ENCODE measurements at places on chromosomes 7 and 10.

DNA sequence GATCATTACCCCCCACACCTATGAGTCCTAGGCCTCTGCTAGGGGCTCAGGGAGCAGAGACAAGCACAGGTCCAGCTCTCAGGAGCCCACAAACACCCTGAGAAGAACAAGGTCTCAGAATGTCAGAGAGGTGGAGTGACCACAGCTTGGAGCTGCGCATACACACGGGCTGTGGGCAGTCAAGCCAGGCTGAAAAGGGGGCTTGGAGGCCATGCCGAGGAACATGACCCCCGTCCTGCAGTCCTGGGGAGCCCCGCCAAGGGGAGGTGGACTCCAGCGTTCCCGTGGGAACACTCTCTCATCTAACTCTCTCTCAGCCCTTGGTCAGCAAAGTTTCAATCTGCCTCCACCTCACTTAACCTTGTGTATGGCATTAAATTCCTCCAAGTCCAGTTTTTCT, 7.8 kb upstream of the MMP21 start:
- no peak for DNase-seq

DNA sequence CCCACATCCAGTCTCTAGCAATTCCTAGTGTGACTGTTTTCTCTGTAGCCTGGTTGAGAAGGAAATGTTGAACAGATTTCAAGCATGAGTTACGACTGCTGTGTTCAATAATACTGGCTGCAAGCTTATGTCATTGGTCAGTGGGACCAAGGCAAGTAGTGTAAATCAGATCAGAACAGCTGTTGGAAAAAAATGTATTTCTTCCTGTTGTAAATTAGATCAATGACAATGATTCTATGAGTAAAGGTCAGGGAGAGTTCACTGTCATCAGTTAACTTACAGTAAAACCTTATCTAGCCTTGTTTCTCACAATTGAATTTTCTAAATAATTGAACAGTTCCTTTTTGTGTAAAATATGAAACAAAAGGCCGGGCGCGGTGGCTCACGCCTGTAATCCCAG, 6.7 kb downstream of the OTUD1 start:
- DNase-seq = no peak

GRCh38 chr10:93854975-93855374, 38.8 kb upstream of the SLC35G1 start:
- DNase-seq = no peak

DNA sequence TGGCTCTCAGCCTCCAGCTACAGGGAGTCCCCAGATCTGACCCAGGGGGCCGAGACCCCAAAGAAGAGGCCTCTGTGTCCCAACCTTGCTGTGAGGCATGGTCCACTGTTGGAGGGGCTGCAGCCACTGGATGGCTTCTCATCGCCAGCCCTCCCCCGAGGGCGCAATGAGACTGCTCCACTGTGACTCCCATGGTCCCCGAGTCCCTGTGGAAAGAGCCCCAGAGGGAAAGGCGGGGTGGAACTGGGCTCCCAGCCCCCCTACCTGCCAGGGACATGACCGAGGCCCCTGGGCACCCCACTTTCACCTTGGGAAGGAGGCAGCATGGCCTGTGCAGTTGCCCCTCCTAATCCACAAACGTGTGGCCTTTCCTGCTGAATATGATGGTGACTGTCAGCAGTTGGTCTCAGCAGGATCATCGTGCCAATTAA, 33.5 kb upstream of the RET start:
- DNase-seq = no peak

DNA sequence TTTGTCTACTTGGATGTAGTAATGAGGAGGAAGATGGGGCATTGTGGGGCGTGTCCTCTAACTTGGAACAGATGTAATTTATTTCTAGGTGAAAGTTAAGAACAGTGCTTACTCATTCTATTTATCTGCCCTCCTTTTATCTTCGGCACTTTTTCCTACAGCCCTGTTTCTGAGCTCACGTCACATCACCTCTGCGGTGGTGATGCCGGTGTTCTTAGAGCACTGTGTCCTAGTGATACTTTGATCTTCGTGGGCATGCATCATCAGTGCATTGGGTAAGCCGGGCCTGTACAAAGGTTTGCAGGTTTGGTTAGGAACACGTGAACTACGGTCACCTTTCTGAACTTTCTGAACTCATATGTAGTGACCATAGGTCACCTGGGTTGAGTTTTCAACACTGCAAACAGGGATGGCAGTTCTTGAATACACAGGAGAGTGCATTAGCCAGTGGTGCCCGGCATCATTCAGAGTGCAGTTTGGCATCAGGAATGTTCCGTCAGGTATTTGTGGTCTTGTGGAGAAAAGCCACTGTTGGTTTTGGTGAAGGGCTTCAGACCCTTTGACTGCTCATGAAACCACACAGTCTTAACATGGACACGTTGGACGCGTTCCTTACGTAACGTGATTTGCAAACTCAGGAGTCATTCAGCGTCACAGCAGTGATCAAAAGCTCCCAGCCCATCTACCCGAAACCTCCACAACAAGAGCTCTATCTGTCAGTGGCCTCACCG, 5.6 kb downstream of the POR start:
- peak; percentile 27 for DNase-seq

DNA sequence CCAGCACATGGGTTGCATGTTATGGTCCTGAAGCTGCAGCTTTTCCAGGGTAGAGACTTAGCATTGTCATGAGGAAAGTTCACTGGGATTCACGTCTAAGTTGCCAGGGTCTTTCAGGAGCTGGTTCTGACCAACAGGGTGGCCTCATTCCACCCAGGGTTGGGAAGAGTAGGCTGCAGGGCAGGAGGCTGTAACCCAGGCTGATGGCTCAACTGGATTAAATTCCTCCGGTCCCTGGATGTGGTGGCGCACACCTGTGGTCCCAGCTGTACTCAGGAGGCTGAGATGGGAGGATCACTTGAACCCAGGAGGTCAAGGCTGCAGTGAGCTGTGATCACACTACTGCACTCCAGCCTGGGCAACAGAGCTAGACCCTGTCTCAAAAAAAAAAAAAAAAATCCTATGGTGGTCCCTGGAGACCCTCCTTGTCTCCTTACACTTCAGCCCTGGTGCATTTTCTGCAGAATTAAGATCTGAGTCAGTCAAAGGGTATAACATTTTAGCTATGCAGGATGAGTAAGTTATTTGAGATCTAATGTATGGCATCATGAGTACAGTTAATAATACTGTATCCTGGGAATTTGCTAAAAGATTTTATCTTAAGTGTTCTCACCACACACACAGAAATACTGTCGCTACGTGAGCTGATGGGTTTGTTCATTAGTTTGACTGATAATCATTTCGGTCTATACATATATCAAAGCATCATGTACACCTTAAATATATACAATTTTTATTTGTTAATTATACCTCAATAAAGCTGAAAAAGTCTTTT, 44.0 kb downstream of the ASB13 start:
- DNase-seq = no peak

- no peak for DNase-seq
Measured at GRCh38 chr7:110564246-110564645, 526.7 kb upstream of the LRRN3 start.

GRCh38 chr7:19530261-19530660, 178.6 kb downstream of the POLR1F start:
- no peak for DNase-seq

GRCh38 chr10:76336213-76336963, 905.0 kb downstream of the LRMDA start:
- no peak for DNase-seq

GRCh38 chr10:60652628-60653027, 125.7 kb upstream of the CDK1 start:
- no peak for DNase-seq

DNA sequence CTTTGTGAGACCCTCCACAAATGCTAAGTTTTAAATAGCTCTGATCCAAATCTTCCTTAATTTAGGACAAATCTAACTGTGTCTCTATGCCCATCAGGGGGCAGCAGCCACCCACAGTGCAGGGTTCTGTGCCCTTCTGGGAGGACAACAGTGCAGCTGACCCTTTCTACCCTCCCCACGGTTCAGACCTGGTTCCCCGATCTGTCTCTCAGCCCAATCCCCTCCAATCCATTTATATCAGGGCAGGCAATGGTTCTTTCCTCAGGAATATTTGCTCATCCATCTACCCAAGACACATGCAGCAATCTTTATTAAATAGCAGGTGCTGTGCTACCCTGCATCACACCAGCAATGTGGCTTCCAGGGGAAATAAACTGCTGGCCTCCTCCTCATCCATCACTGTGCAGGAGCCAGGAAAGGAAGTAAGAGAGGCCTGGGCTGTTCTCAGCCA, 4.0 kb upstream of the RBM28 start:
- DNase-seq = peak; percentile 23

DNA sequence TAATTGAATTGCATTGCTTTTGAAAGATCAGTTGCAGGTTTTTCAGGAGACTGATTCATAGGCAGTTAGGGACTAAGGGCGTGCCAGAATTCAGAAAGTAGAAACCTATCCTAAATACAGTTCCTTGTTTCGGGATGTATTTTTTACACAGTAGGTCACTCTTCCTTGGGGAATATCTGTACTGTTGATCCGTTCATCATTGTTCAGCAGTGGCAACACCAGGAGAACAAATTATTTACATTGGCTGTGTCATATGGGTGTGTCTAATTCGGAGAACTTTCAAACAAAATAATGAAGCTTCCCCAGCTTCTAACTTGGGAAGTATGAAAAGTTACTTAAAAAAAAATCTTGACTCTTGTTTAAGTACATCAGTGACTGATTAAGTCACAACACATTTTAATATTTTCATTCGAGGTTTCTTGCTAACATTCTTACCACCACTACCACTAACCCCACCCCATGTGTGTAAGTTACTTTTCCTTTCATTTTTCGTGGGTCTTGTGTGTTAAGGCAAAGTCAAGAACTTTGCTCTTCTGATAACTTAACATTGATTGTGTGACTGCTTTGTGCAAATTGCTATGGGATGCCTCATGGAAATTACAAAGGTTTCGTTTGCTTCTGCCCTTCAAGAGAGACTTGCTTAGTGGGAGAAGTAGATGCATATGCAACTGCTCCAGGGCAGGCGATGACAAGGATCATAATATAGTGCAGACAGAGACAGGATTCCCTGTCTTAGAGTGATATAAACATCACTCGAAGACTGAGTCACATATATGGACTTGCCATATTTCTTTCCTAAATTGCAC, 43.8 kb upstream of the RPA3 start:
- DNase-seq = peak; percentile 69

GRCh38 chr7:44338600-44338999, 13.2 kb upstream of the CAMK2B start:
- DNase-seq = no peak

GRCh38 chr10:57696641-57697040, 571.1 kb downstream of the IPMK start:
- no peak for DNase-seq

DNA sequence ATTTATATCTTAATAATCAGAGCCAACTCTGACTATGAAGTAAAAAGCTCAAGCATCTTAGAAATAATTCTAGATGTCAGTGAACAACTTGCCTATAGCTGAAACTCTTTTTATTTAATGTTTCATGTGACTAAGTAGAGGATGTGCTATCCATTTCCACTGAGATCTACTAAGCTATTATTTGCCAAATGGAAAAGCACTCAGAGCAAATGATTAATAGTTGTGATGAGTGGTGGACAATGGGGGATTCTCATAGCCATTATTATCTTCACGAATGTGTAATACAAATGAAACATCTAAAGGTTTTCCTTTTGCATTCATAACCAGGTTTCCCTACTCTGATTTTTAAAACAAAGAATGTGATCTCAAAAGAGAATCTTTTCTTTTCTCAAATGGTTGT, 126.6 kb upstream of the GNAI1 start:
- no peak for DNase-seq

DNA sequence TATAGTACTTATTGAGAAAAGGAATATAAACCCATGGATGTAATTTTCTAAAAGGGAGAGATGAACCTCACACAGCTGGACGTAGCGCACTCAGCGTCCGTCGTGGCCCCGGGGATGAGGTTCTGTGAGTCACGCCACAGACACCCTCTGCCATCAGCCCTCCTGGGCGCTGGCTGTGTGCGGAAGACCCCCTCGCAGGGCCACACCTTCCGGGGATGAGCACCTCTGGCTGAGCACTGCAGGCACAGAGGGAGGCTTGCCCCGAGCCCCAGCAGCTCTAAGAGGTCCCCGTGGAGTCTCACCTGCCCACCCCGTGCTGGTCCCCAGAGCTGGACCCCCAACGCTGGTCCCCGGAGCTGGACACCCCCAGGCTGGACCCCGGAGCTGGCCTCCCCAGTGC, 215.8 kb downstream of the PTPRN2 start:
- DNase-seq = no peak

DNA sequence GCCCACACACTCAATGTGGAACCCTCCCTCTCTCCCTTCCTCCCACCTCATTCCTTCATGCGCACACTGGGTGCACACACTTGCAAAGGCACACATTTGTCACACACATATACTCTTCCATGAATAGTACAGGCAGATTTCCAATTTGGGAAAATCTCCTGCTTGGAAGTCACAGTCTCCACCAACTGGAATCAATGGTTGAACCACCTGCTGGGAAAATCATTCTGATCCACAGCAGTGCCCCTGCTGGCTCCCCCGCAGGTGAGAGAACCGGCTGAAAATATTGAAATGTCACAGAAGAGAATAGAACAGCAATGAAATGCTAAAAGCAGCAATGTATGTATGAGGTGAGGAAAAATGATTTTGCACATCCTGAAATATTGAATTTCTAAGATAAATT, 232.7 kb downstream of the ADAM12 start:
- no peak for DNase-seq

DNA sequence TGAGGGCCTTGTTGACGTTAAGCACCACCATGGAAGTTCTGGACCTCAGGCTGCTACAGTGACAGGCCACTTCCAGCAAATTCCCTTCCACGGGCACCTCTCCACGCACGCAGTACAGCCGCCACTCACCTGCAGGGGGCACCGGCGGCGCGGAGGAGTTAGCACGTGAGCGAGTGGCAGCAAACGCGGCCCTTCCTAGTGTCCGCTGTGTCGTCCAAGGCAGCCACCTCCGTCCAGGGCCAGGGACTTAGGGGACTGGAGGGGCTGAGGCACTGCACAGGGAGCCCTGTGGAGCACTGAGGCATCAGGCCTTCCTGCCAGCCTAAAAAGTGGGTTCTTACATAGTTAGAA, 164.4 kb downstream of the SVIL start:
- no peak for DNase-seq

DNA sequence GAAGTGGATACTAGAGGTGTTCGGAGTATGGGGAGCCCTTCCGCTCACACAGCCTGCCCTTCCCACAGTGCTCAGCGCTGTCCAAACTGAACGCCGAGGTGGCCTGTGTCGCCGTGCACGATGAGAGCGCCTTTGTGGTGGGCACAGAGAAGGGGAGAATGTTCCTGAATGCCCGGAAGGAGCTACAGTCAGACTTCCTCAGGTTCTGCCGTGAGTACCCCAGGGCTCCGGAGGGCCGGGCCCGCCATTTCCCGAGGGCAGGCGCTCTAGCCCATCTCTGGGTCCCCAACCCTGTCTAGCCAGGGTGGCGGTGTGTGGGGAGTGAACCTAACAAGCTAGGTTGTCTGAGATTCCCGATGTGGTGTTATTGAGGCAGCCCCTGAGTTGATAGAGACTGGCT, 59.1 kb downstream of the GTF2IRD1 start:
- DNase-seq = no peak

GRCh38 chr10:6045878-6046772, 16.0 kb downstream of the IL2RA start:
- DNase-seq = no peak
